ENCODE measurements at places on chromosomes 12 and 14. TPM values are rescaled to one million over a fixed set of nuclear protein-coding genes. Genes with fewer than 3 reads are reported as not detected.

GRCh38 chr12:49538510-49539403, at the start of gene KCNH3:
Gene KCNH3, plus strand, starts transcription at chr12:49539030. Its CDS starts 387 bp downstream, at chr12:49539417.
- peak within 1 kb of the TSS; percentile 53 for H3K4me3 ChIP-seq
- H3K27me3 ChIP-seq: peaks cover 48% of the 10 kb centered on the region
- H3K36me3 ChIP-seq: no peaks in the 10 kb centered on the region
- H3K4me1 ChIP-seq: peaks cover 6% of the 10 kb centered on the region

GRCh38 chr14:101365329-101366158, 195.8 kb upstream of the DIO3 start:
- H3K27ac ChIP-seq: peak overlapping the region; percentile 72
- H3K4me1 ChIP-seq: peaks cover 16% of the 10 kb centered on the region
- no peaks in the 10 kb centered on the region for H3K27me3 ChIP-seq
- DNase-seq: no peak
- H3K36me3 ChIP-seq: no peaks in the 10 kb centered on the region

DNA sequence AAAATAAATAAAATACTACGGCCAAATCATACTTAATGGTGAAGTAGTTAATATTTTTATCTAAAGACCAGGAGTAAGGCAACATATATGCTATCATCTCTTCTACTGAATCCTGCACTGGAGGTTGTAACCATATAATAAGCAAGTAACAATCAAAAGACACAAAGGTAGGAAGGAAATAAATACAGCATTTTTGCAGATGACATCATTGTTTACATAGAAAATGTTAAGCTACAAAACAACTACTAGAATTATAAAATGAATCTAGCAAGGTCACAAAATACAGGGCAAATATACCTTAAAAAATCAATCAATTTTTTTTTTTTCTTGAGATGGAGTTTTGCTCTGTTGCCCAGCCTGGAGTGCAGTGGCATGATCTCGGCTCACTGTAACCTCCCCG, 51.6 kb upstream of the BDKRB2 start:
- no peaks in the 10 kb centered on the region for H3K36me3 ChIP-seq
- no peak overlapping the region for H3K27ac ChIP-seq
- no peaks in the 10 kb centered on the region for H3K4me1 ChIP-seq
- H3K4me3 ChIP-seq: no peak overlapping the region
- no peaks in the 10 kb centered on the region for H3K27me3 ChIP-seq

- no peaks in the 10 kb centered on the region for H3K27me3 ChIP-seq
- no peak overlapping the region for H3K27ac ChIP-seq
- H3K4me3 ChIP-seq: no peak overlapping the region
- no peak for DNase-seq
- H3K36me3 ChIP-seq: no peaks in the 10 kb centered on the region
These were observed 96.9 kb downstream of the NTN4 start for GRCh38 chr12:95693689-95694088.

DNA sequence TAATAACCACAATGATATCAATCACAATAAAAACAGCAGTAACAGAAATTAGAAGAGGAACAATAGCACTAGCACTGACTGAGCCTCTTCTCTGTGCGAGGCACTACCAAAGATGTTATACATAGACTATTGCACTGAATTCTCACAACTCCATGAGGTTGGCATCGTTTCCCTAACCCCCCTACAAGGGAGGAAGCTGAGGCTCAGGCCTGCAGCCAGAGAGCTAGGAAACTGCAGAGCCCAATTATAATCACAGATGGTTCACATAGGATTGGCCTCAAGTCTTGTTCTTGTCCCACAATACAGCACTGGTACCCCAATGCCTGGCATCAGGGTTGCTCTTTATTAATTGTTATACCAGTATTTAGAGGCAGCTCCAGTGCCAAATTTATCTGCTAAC, 278.0 kb downstream of the CEP128 start:
- H3K27me3 ChIP-seq: no peaks in the 10 kb centered on the region
- H3K4me1 ChIP-seq: no peaks in the 10 kb centered on the region
- no peak overlapping the region for H3K4me3 ChIP-seq
- H3K27ac ChIP-seq: no peak overlapping the region
- DNase-seq: no peak
- H3K36me3 ChIP-seq: no peaks in the 10 kb centered on the region

The LRP1-AS gene
- total RNA-seq: not detected

The ZBTB1 gene
- 47.9 TPM for total RNA-seq

Measured in upper lobe of right lung (tissue), 1 donor.